ENCODE measurements at places on chromosomes 2 and 18. TPM values are rescaled to one million over a fixed set of nuclear protein-coding genes. Genes with fewer than 3 reads are reported as not detected.

The HOXD13 gene
- total RNA-seq = not detected

DNA sequence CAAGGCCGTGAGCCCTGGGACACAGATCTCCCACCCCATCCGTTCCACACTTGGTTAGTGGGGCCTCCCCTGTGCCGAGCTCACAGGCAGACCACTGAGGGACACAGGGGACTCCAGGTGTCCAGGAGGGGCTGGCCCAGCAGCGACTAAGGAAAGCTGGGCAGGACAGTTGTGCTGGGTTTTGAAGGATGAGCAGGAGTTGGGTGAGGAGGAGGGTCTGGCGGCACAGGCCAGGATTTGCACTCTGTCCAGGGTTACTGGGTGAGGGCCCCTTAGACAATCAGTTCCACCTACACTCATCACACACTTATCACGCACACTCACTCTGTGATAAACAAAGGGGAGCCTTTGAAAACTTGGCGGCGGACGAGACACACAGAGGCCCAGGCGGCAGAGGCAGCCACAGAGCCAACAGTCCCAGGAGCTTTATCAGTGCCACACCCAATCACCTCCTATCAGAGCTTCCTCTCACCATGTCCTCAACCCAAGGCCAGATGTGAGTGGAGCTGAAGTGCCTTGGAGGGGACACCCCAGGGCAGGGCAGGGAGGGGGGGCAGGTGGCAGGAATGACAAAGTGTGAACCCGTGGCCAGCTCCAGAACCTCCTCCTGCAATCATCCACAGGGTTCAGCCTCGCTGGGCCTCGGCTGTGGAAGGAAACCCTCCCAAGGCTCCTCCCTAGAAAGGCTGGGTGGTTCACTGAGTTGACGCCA is 26.6 kb downstream of the BIN1 start:
- no peak for DNase-seq

DNA sequence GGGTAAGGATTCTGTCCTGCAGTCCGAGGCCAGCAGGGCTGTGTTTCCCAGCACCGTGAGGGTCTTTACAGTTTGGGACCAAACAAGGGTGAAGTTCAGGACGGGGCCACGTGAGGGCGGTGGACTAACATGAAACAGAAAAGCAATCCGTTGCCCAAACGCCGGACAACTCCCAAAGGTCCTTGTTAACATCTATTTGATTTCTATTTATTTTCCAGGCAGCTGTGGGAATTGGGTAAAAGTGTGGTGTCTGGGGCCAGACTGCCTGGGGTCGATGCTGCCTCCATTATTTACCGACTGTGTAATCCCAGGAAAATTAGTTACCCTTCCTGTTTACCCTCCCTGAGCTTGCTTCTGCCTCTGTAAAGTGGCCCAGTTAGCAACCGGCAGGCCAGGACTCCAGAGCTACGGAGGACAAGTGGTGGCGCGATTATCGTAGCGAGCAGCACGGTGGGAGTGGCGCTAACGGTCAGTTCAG is 66.3 kb upstream of the TCF7L1 start:
- DNase-seq = peak; percentile 77

DNA sequence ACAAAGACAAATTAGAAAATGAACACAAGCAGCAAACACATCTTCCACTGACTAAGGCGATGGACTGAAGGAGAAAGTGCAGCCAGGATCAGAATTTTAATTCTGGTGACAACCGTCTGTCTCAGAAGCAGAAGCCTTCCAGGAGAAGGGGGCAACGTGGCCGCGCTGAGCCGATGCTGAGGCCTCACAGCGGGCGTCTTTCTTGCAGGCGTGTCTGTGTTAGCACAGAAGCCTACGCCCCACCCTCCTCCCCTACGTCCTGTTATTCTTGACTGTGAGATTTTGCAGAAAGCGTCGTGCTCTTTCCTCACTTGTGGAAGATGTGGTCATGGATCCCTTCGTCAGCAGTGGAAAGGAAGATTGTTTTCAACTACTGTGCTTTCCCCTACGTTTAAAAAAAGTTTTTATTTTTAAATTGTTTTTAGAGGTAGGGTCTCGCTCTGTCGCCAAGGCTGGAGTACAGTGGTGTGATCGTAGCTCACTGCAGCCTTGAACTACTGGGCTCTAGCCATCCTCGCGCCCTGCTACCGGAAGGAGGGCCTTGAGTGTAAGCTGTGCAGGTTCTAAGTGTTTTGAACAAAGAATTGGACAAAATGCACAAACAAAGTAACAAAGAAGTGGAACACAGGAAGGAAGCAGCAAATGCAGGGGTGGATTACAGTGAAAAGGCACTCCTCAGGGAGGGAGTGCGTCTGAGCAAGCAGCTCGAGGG is 422.0 kb downstream of the GALR1 start:
- no peak for DNase-seq

GRCh38 chr18:293536-293935 is 25.7 kb upstream of the THOC1 start:
- no peak for DNase-seq

- no peak for DNase-seq
Observed at GRCh38 chr2:220717283-220717682, 854.8 kb downstream of the EPHA4 start.

Measured in HCT116 (cell line).